Left ventricle myocardium superior (tissue), 1 donor: ENCODE measurements at places on chromosomes 7 and 10. TPM values are rescaled to one million over a fixed set of nuclear protein-coding genes. Genes with fewer than 3 reads are reported as not detected.

The FAM180A gene
- total RNA-seq: 11.4 TPM

GRCh38 chr7:151276666-151277590 is 28.4 kb upstream of the SMARCD3 start:
- peak; percentile 73 for DNase-seq

The LIPF gene
- total RNA-seq: not detected

The STEAP1B gene
- 0.69 TPM for total RNA-seq

- no peak for DNase-seq
Measured at GRCh38 chr7:14637968-14638367, 264.6 kb downstream of the DGKB start.

- no peak for DNase-seq
Measured at GRCh38 chr10:33706746-33707145, 372.3 kb upstream of the NRP1 start.

GRCh38 chr7:26680587-26680986 is 183.8 kb downstream of the SKAP2 start:
- no peak for DNase-seq

DNA sequence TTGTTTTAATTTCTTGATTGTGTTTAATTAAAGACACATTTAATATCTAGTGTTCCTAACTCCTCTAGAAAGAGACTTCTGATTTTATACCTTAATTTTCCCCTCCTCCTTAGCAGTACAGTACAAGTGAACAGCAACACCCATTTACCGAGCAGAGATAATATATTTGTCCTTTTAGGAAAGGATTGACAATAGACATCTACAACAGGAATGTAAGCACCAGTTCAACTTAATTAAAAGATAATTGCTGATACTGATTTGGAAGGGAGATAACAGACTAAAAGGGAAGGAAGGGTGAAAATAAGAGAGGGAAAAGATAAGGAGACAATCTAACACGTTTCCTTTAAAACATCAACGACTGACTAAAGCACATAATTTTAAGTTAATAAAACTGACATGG is 119.3 kb downstream of the SRPK2 start:
- DNase-seq: no peak

GRCh38 chr10:37685741-37686683 is 171.4 kb downstream of the ZNF248 start:
- no peak for DNase-seq

GRCh38 chr10:33022090-33022489 is 64.1 kb upstream of the ITGB1 start:
- DNase-seq: no peak

DNA sequence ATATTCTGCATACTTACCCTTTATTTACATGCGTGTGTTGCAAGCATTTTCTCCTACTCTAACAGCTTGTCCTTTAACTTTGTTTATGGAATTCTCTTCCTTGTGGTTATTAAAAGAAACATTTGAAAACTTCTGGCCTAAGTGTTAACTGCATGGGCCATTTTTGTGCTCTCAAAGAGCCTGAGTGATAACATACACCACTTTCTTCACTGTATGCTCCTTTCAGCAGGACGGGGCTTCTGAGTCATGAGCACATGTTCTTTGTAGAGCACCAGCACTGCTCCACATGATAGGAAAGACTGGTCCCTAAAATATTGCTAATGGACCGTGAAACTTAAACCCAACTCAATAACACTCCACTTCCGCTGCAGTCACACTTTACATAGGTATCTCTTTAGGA is 1093.6 kb upstream of the GHITM start:
- DNase-seq: no peak

DNA sequence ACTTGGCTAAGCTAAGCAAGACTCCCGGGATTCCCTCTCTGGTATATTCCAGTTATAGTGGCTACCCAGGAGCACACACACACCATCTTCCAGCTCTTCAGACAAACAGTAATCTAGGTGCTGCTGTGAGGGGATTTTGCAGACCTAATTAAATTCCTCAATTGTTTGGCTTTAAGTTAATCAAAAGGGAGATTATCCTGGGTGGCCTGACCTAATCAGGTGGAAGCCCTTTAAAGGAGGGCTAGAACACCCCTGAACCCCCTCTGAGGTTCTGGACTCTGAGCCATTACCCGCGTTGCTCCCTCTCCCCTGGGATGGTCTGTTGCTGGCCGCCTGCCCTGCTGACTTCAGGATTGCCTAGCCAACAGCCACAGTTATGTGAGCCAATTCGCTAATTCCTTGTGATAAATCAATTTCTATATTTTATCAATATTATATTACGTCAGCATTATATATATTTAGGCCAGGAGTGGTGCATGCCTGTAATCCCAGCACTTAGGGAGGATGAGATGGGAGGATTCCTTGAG is 6.4 kb downstream of the SFXN2 start:
- peak; percentile 44 for DNase-seq

- no peak for DNase-seq
Measured at GRCh38 chr7:12653518-12653917, 33.9 kb upstream of the ARL4A start.

DNA sequence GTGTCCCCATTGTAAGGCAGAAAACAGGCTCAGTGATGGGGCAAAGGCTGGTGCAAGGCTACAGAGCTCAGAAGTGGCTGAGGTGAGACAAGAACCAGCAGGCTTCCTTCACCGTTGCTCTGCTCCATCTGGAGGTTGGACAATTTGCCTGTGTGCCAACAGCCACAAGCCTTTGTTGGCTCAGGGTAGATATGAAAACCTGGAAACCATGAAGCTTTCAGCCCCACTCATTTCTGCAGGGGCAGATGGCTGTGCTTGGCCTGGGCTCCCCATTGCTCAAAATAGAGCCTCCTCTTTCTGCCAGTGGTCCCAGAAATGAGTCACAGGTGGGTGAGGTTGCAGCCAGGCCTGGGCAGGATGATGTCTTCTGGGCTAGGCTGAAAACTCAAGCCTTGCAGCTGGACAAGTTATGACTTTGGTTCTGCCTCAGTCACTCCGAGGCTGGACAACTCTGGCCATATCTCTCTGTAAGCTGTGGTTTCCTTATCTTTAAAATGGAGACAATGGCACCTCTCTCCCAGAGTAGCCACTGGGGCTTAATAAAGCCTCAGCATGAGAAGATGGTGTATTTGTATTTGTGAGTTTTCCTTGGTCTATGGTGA is 12.2 kb upstream of the ZNF273 start:
- DNase-seq: no peak

- DNase-seq: no peak
Measured at GRCh38 chr10:753530-753929, 64.1 kb upstream of the DIP2C start.

- DNase-seq: no peak
Measured at GRCh38 chr10:37812290-37812689, 45.1 kb downstream of the ZNF248 start.

The SNX8 gene
- total RNA-seq: 16.7 TPM

DNA sequence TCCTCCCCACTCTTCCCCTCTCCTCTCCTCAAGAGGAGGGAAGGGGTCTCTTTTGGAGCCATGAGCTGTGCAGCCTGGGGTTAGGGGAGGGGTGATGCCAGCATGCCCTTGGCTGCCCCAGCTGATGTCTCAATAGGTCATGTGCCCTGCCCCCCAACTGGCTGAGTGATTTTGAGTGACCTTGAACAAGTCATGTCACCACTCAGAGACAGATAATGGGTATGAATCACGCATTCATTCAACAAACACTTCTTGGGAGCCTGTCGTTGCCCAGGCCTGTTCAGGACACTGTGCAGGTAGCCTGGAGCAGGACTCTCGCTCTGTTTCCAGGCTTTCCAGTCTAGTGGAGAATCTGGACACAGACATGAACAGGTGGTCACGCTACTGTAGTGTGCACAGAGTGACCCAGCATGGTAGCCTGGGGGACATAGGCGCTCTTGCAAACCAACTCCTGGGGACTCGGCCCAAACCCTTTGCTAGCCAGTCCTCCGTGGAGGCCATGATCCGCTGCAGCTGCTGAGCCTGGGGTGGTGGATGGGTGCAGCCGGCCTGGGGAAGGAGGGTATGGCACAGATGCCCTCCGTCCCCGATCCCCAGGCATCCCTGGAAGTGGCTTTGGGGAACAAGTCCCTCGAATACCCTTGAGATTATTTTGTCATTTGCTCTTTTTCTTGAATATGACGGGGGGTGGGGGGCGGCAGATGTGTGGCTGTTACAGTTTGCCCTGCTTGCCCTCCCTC is 49.6 kb upstream of the PSAP start:
- DNase-seq: no peak

DNA sequence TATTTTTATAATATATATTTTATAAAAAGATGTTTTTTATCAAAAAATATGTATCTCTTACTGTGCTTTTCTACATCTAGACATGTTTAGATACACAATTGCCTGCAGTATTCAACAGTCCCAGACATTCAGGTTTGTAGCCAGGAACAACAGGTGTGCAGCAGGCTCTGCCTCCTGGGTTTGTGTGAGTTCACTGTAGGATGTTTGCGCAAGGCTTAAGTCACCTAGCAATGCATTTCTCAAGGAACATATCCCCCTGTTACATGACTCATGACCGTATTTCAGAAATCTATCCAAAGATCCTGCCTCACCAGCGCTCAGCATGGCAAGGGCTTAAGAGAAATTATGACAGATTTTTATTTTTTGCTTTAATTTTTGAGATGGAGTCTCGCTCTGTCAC is 41.5 kb downstream of the PITRM1 start:
- no peak for DNase-seq

The SFR1 gene
- 5.2 TPM for total RNA-seq

DNA sequence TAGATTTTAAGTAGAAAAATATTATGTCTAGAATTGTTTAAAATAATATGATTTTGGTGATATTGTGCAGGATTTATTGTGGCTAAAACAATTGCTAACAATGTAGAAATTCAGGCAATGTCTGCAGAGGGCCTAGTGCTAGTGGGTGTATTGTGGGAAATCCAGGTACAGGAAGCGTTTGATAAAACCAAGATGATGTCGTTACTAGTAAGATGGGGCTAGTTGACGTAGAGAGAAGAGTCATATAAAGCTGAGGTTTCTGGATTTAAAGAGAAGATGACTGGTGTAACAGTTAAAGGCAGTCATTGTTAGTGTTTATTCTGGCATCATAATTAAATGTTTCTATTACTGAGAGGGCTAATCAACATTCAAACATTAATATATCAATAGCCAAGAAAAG is 43.5 kb downstream of the ADK start:
- DNase-seq: no peak

- DNase-seq: no peak
Measured at GRCh38 chr10:125003146-125003900, 61.4 kb downstream of the ZRANB1 start.

The TAF3 gene
- 13.0 TPM for total RNA-seq

GRCh38 chr7:22210355-22210754 is 146.6 kb downstream of the RAPGEF5 start:
- no peak for DNase-seq

DNA sequence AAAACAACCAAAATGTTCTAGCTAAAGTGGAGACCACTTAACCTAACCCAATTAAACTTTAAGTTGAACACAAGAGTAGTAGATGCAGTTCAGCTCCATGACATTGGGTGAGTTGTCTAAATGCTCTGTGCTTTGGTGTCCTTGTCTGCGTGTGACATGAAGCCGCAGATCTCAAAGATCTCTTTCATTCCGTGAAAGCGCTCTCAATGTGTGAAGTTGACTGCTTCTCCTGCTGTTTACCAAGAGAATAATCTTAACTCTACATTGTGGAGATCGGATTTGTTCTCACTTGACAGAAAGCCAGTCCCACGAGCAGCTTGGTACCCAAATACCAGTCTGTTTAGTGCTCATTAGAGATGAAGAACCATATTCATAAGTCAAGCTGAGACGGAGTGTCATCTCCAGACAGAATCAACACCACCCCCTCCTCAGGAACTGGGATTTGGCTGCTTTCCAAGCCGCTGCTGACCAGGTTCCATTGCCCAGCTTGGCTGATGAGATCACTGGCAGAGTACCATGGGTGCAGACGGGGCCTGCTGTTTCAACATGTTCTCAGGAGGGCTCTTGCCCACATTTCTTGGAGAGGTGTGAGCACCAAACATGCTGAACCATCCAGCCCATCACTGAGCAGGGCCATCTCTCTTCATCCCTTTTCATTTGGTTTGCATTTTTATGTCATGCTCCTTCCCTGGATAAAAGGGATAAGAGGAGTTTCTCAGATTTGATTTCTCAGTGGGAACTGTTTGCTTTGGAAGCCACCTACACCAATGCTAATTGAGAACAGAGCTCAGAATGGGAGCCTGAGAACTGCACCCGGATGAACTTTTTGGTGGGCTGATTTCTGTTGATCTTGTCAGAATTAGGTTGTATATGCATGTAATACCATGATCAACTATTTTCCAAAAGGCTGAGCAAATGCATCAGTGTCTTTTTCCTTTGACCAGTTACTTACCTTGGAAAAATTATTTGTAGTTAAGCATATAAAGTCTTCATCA is 95.8 kb upstream of the AGBL3 start:
- peak; percentile 46 for DNase-seq

DNA sequence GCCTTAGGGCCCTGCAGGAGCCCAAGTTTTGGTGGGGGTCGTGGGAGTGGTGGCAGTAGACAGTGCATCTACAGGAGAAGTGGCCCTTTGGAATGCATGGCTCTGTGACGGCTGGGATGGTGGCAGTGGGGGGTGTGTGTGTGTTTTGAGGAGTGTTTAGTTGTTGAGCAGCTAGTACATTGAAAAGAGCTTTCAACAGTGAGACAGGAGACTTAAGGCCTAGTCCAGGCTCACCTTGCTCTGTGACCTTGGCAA is 27.1 kb downstream of the ZNF775 start:
- DNase-seq: no peak

DNA sequence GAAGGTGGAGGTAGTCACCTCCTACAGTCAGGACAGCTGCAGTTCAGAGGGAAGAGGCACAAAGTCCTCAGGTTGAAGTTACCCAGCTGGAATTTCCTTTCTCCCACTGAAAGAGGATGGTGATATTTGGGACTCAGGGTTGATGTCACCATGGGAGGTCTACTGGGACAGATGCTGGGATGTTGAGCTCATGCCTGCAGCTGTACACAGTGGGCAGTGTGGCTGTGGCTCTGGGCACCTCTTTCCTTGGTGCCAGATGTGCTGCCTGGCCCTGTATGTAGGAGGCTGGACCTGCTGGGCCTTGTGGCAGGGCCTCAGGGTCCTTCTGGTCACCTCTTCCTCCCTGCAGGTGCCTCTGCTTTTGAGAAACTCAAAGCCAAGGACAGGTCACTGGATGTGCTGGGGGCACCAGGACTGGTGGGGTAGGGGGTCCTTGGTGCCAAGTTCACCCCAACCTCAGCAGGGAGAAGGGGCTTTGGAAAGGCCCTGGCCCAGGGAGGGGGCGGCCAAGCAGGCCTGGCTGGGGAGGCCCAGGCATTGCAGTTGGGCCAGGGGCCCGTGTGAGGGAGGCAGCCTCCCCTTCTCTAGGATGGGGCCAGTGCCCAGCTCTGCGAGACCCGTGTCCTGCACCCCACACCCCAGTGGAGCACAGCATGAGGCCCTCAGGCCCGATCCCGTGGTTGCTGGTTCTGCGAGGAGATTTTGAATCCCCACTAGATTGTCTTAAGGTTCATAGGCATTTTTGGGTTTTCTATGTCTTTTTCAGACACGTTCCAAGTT is 103.1 kb downstream of the BMS1 start:
- no peak for DNase-seq

- no peak for DNase-seq
Measured at GRCh38 chr7:105017657-105018365, 3.8 kb downstream of the KMT2E start.

DNA sequence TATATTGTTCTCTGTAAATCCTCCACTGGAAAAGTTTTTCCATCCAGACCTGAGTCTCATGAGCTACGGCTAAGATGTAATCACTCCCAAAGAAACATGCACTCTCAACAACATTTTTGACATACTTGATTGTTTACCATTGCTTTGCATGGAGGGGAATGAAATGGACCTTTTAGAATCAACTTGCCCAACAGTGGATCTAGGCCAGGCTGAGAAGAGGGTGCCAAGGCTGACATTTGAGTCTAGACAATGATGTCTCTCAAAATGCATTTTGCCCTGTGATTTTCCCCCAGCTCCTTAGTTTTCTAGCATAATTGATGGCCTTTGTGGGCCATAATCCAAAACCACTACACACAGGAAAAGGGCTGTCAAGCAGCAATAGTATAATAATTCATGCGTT is 297.9 kb upstream of the KLF6 start:
- no peak for DNase-seq
